Stimulated activated CD8-positive, alpha-beta memory T cell treated with anti-CD3 and anti-CD28 coated beads, Interleukin-4, amount 100 ng/mL, for 1 hour (primary cell): ENCODE measurements at places on chromosomes 5 and 9.

- DNase-seq, result no peak
Observed at GRCh38 chr9:80496901-80497556, 925.3 kb downstream of the TLE4 start.

GRCh38 chr9:100307080-100307479 lies 45.7 kb downstream of the TEX10 start:
- DNase-seq, result no peak

DNA sequence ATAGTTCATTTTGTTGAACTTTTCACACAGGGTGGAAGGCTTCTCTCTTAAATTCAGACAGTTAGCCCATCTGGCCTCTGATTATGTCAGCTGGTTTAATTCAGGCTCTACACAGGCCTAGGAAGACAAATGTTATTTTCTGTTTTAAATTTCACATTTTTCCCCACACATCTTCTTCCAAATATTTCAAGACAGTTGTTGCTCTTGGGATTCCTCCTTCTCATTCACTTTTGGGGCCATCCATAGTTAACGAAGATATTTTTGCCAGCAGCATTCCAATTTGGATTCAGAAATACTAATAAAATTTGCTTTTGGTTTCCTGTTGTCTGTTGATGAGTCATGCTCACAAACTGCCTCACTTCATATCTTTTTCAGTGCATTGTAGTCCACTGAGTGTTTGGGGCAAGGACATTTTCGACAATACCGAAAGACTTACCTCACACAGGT lies 475.4 kb downstream of the DMAC1 start:
- no peak for DNase-seq

DNA sequence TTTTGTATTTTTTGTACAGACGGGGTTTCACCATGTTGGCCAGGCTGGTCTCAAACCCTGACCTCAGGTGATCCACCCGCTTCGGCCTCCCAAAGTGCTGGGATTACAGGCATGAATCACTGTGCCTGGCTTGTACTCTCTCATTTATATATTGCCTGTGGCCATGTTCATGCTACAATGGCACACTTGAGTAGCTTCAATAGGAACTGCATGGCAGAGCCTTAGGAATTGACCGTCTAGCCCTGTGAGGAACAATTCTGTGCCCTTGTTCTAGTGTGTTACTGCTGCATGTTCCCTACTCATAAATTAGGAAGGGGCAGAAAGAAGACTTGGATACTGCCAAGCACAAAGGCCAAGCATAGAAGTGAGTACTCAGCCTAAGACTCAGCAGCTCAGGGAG lies 104.2 kb downstream of the LIFR start:
- DNase-seq, result no peak

- DNase-seq, result no peak
Observed at GRCh38 chr5:79630444-79630843, 18.2 kb downstream of the TENT2 start.

GRCh38 chr5:146645342-146645741 lies 129.4 kb upstream of the GPR151 start:
- no peak for DNase-seq

DNA sequence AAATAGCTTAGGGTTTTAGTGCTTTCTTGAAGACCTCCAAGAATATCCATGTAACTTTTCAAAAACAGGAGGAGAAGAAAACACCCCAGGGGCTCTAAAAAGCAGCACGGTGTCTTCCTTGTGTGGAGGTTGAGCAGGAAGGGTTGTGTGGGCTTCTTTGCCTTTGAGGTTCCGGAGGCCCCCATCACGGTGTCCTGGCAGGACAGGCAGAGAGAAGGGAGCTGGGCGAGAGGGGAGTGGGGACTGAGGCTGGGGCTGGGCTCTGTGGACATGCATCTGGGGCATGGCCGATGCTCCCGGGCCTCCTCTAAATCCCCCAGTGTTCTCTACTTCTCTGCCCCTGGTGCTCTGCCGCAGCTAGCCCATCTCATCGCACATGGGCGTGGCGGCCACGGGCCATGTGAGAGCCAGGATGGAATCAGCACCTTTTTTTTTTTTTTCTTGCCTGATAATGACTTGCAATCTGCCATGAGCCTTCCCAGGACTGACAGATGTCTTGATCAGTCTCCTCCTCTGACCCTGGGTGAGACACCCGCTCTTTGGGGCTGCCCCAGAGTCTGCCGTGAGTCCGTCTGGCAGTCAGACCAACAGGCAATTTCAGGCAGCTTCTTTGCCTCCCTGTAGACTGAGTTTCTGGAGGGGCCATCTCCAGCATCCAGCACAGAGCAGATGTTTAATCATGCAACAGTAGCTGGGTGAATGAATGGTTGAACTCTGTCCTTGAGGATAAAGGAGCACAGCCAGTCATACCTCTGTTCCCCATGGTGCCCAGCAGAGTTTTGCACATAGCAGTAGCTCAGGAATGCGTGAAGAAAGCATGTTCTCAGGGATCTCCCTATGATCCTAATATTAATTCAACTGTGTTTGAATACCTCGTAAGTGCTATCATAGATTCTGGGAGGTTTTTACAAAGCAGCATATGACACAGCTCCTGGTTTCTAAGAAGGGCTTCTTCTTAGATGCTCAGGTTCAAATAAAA lies 12.1 kb downstream of the CXCL14 start:
- no peak for DNase-seq

- DNase-seq, result no peak
Observed at GRCh38 chr5:65252977-65253376, 228.7 kb downstream of the ADAMTS6 start.

DNA sequence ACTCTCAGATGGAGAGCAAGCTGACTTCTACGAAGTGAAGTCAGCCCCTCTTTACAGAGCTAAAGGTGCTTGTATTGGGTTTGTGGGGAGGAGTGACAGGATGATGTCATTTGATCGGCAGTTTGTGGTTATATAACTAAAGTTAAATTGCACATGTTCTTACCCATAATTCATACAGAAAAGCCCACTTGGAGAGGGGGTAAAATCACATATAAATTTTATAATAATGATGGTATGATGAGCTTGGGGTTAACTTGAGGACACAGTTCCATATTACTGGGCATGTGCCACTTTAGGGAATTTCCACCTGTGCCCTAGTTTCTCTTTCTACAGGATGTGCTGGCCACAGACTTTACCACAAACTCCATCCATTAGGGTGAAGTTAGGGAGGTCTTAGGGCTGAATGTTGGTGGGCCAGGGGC lies 1178.6 kb upstream of the CDH9 start:
- no peak for DNase-seq

- no peak for DNase-seq
Observed at GRCh38 chr5:124922255-124922975, 176.0 kb upstream of the ZNF608 start.

DNA sequence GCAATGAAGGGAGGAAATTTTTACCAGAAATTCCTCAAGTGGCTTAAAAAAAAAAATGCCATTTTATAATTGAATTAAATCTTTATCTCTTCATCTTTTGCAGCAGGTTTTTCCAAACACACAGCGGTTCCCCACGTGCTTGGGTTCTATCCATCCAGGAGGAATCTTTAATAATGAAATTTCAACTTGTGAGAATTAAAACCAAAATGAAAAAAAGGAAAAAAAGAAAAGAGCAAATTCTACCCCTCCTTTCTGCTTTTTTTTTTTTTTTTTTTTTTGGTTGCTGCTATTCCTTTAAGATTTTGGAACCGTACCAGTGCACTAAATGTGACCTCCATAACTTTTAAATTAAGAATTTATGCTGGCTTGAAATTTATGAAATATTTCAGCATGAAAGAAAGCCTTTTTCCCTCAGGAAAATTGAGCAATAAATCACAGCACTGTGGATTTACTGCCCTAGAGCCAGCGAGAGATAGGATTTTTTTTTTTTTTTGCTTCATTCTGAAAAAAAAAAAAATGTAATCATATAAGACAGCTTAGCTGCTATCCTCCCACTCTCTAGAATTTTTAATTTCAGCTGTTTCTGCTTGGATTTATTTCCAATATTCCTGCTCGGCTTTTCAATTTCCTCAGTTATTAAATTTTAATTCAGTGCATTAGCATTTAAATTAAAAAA lies 88.5 kb downstream of the ZNF618 start:
- DNase-seq, result no peak

DNA sequence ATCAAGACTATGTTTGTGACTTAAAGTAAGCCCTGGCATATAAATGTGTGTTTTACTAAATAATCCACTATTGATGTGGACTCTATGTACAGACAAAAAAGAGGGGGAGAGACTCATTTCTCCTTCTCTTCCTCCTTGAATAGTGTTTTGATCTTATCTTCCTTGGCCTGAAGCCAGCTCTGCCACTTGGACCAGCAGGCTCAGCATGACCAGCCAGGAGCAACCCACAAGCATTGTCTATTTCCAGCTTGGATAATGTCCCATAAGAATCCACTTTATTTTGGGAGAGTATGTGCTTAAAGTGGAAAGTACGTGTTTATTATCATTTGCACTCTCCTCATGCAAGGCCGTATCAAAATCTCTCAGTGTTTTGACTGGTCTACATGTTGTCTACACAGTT lies 23.8 kb upstream of the SLC46A2 start:
- no peak for DNase-seq

GRCh38 chr9:92180669-92181181 lies 65.5 kb upstream of the SPTLC1 start:
- no peak for DNase-seq

DNA sequence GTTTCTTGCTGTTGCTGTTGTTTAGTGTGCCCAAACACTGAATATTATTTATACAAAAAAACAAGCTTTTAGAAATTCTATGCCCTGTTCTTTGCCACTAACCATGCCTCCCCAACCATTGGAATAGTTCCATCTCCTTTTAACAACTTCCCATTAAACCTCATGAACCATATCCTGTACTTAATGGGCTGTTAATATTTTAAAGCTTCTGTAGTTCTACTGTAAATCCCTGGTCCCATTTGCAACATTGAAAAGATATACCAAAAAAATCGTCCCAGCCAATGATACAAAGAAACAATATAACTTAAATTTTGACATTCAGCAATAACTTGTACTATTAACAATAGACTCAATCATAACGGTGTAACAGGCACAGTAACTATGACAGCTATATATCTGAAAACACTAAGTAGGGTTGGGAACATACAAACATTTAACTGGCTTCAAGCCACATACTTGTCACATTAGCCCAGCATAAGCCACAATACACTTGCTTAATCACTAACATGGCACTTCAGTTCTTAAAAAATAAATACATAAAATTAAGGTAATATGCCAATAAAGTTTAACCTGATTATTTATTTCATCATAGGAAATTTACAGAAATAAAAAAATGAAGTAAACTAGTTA lies 86.1 kb downstream of the ADAMTS6 start:
- no peak for DNase-seq

DNA sequence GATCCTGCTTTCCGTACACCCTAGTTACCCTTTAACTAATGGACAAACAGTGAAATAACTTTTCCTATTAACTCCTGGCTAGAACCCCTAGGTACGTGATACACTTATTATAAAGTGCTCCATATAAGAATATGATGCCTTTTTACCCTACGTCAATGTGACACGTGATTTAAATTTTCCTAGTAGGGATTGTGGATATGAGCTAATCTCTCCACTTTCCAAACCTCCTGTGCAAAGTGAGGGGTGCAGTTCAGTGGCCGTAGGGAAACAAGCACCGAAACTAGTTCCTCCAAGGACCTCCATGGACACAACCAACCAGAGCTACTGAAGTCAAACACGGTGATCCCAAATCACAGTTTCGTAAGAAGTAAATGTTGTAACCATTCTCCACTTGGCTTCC lies 19.3 kb downstream of the NFIB start:
- DNase-seq, result no peak

DNA sequence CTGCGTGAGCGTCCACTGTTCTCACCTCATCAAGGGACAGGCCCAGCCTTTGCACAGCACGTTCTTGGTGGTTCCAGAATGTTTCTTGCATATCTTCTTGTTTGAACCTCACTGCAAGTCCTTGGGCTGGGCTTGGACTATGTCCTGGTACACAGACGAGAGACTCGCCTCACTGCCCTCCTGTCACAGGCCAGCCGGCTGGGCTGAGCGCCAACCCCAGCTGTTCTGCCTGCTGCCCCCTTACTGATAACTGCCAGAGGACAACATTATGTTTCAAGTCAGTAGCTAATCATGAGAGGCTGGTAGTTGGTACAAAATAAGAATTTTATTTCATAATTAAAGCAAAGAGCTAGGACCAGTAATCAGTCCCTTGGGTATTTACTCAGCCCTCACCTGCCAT lies 52.8 kb upstream of the LRRTM2 start:
- DNase-seq, result no peak

DNA sequence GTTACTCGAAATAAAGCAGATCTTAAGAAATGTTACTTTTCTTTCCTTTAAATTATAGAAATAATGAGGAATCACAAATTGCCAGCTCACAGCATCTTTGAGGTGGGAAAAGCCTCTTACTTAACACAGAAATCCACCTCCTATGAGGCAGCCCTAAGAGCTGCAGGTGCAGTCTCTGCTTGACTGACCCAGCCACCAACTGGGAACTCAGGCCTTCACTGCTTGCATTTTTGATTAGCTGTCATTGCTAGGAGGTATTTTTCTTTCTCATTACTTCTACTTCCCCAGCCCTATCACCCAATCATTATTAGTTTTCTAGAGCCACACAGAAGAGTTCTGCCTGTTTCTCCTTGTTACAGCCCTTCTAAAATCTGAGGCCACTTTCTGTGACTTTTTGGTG lies 416.5 kb upstream of the KLF4 start:
- no peak for DNase-seq

DNA sequence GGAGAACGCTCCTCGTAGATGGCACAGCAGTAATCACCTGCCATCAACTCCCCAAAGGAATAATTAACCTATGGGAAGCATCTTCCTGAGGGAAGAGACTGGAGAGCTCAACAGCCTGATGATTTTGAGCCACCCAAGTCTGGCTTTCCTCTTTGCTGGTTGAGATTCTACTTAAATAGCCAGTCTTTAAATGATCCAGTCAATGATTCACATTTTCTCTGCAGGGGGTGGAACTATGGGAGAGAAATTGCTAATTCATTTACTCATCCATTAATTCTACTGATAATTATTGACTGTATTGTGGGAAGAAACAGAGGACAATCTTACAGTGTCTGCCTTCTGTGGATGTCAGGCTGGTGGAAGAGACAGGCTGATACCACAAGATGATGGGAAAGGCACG lies 355.0 kb upstream of the PANK3 start:
- DNase-seq, result no peak

DNA sequence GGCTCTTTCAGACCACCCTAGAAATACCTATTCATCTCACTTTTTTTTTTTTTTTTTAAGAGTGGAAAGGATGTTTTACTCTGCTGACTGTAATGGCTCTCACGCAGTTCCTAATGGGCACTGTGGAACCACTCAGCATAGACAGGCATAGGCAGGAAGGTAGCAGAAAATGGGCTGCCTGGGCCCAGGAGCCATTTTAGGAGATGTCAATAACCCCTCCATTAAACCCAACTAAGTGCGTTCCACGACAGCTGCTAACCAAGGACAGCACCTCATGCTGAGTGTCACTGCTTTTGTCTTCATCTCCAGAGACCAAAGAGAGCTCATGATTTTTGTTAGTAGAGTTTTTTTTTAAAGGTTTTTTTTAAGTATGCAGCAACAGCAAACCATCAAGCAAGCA lies 15.3 kb downstream of the MAP1B start:
- no peak for DNase-seq
